ENCODE measurements at places on chromosomes 6 and 20.

- DNase-seq, result peak; percentile 67
These were observed 16.8 kb upstream of the ARFGEF2 start for GRCh38 chr20:48904566-48905296.

DNA sequence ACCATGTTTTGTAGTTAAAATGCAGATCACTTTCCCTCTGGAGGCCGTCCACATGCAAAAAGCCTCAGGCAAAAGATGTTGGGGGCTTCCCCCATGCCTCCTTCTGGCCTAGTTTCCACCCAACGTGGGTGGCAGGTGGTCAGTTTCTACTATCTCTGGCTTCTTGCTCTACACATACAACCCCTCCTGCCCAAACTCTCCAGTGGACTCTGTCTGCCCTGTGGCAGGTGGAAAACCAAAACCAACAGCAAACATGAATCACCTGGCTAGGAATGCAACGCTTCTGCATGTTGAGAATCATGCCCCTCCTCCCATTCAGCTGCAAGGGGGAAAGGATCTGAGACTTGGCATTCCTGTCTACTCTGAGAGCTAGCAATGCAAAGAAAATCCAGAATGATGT is 94.8 kb downstream of the MBOAT1 start:
- no peak for DNase-seq

DNA sequence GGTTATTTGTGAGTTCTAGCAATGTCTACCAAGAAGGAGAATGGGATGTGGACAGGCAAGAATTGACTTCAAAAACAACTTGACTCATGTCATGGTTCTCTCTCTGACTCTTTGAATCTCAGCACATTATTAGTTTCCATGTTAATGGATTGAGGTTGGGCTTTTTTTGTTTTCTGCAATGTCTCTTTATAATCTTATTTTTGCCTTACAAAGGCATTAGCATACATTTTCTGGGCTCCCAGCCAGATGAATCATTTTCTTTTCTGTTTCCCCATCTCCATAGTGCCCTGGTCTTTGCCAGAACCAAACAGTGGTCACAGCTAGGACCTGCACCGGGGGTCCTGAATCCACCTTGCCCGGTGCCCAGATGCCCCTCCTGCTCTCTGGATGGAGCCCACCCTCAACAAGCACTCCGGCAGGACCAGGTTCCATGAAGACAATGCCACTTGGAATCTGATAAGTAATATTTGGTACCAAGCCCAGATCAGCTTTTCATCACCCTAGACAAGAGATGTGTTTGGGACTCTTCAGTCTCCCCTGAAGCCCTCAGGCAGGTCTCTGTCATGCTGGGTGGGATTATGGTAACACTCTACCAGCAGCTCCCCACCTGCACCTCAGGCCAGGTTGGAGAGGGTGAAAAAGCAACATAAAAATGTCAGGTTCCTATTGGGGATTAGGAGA is 266.7 kb upstream of the SULF2 start:
- peak; percentile 75 for DNase-seq

DNA sequence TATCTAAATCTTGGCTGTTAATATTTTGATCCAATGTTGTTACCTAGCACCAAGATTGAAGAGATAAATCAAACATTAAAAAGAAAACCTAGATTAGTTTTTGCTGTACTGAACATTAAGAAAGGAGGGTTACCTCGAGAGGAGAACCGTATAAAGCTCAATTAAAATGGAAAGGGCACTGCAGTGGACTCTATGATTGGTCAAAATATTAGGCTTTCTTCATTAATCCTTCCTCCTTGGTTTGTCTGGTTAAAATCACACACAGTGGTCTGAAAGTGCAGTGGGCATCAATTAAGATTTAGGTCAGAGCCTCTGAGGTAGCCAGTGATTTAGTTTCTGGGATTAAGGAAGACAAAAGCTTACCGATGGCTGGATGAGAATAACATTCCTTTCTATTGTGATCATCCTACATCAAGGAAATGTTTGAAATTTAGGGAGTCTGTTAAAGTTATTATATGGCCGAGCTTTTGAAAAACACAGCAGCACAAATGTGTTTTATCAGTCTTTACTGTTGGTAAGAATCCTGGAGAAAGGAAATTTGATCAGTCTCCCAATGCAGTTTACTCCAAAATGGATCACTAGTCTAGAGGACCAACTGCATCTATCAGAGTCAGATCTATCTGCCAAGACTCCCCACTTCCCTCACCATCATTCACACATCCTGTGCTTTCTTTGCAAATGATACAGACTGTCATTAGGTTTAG is 134.6 kb upstream of the NEDD9 start:
- no peak for DNase-seq

DNA sequence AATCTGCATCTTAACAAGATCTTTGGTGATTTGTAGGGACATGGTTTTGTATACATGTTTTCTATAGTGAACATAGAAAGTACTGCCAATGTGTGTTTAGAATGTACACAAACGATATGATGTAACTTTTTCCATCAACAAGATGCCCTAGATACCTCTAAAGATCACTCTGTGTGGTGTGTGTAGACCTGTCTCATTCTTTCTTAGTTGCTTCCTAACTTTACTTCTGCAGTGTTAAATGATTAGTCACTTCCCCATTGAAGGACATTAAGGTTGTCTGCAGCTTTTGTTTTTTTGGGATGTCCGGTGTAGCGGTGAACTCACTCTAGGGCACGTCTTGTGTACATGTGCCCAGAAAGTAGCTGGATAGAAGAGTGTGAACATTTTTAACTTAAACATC is 35.9 kb downstream of the CDYL start:
- no peak for DNase-seq

- no peak for DNase-seq
These were observed 11.8 kb upstream of the IBTK start for GRCh38 chr6:82259389-82259788.

DNA sequence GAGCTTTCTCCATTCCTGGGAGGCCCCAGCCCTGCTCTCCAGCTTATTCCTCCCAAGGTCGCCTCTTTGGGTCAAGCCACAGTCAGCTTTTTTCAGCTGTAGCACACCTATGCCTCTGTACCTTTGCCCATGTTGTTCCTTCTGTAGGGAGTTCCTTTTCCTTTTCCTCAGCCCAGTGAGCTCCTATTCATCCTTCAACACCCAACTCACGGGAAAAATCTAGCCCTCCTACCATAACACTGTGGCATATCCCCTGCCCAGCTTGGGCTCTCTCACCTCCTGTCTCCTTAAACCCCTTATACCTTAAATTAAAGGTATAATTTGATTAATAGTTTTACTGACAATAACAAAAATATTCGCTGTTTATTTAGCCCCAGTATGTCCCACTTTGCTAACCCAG is 58.3 kb upstream of the XRN2 start:
- no peak for DNase-seq

- peak; percentile 42 for DNase-seq
These were observed 36.8 kb downstream of the ZMYND8 start for GRCh38 chr20:47319517-47320252.

GRCh38 chr20:35264755-35265154 is 13.2 kb downstream of the MMP24OS start:
- no peak for DNase-seq

DNA sequence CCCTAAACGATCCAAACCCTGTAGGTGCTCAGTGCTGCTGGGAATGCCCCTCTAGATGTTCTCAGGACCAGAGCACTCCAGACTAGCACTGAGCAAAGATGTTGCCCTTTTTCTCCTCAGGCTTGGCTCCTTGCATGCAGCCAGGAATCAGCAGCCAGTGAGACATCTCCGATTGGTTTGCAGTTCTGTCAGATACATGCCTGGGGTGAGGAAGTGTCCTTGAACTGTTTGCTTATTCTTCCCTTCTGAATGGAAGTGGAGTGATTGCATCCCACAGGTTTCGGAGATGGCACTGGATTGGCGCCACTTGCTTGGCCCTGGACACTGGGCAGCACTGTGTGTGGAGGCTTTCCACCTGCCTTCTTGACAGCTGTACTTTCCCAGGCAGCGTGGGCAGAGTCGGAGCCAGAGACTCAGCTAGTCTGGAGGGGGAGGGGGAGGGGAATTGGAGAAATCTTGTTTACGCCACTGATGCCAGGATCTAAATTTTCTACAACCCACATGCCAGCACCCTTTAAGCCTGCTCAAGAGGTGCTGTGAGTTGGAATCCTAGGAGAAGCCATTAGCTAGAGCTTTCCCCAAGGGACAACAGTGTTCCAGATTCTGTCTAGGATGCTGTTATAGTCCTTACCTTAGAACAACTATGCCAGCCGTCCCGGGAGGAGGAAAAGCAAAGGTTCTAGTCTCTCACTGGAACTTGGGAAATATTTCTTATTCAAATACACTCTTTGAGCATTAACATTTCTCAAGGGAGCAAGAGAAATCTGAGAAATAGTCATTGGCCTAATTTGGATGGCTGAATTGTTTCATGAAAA is 49.2 kb upstream of the SASH1 start:
- DNase-seq, result no peak
